NCI-H1105 treated with DMSO at 0.1 percent for 48 hours (cell line): ENCODE measurements at places on chromosomes 1 and 21.
A peak's percentile ranks its signal among the peaks of the same experiment; 100 is the strongest.

- no peak for DNase-seq
Observed at GRCh38 chr1:206816390-206817287, 44.3 kb upstream of the IL10 start.

DNA sequence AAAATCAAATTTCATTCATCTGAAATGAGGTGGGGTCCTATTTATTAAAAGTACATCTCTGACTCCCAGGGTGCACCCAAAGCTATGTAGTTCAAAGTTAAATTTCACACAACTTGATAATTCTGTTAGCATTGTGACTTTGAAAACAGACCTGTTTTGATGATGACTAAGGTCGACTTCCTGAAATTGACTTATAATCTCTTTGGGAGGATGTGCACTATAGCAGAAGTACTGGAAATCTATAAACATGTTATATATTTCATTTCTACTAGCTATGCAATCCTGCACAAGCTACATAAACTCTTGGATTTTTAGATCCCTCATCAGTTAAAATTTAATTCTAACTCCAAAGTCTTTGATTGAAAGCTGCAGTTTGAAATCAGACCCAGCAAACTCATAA is 507.6 kb downstream of the NEGR1 start:
- no peak for DNase-seq

- DNase-seq = no peak
Observed at GRCh38 chr1:108829498-108829916, 27.4 kb downstream of the AKNAD1 start.

DNA sequence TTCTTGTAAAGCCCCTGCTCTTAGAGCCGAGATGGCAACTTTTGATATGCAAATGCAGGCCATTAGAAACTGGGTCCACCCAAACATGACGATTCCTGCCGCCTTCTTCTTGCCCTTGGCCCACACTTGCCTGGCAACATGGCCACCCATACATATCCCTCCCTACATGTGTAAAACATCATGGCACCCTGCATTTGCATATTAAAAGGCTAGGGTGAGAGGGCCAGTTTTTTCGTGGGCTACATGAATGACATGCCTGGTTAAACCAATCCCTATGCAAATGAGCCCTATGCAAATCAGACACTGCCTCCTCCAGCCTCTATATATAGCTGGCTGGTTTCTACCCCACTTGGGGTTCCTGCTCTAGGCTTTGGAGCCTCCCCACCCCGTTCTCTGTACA is 18.8 kb downstream of the PLA2G2A start:
- no peak for DNase-seq

GRCh38 chr1:201112173-201112731 is at the start of gene CACNA1S:
CACNA1S (minus strand) TSS chr1:201112426; CDS start chr1:201112339, 87 bp downstream.
- no peak for DNase-seq

- no peak for DNase-seq
Observed at GRCh38 chr1:246772686-246773085, 48.5 kb downstream of the SCCPDH start.

- DNase-seq = no peak
Observed at GRCh38 chr1:54402896-54403295, 3.3 kb downstream of the SSBP3 start.

DNA sequence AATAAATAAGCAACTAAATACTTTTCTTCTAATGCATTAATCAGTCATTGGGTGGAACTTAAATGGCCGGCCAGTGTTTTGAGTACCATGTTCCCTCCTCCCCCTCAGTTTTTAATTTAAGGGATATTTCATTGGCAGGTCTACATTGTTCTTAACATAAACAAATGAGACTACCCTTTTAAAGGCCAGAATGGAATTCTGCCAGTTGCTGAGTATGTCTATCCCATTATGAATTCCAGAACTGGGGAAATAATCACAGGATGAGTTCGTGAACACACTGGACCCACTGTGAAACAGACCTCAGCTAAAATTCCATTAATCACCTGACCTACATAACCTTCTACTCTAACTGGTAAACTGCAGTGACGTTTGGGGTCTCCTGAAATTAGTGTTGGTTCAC is 305.5 kb upstream of the PKN2 start:
- DNase-seq = no peak

- no peak for DNase-seq
Observed at GRCh38 chr1:74677926-74678325, 4.3 kb upstream of the ERICH3 start.

DNA sequence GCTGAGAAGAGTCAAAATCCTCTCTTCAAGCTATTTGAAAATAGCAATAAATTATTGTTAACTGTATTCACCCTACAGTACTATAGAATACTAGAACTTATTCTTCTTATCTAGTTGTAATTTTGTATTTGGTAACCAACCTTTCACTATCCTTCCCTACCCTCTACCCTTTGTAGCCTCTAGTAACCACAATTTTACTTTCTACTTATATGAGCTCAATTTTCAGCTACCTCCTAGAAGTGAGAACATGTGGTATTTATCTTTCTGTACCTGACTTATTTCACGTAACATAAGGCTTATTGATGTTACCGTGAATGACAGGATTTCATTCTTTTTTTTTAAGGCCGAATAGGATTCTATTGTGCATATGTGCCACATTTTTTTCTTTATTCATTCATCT is 30.0 kb downstream of the ZC3H11B start:
- DNase-seq = no peak

DNA sequence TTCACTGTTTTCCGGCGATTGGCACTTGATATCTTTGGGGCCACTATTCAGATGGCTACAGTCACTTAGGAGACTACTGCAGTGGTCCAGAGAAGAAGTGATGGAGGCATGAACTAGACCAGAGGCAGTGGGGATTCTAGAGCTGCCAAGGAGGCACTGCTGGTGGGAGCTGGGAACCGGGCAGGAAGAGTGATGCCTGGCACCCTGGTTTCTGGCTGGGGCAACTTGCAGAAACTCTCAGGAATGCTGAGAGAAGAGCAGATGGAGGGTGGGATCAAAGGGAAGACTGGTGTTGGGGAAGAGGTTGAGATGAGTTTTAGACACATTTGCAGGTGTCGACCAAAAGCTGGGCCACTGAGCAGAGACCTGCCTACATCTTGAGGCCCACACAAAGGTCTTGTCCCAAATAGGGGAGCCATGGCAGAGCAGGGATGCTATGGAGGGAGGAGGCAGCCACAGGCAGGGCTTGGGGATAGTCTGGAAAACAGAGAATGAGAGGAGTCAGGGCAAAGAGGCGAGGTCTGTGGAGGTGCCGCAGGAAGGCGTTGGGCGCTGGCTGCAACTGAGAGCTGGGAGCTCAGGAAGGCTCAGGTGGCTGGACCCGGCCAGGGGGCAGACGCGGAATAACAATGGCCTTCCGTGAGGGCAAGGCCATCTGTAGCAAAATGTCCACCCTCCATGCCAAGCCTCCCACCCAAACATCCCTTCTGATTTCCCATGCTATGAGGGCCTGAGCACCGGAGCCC is 118.9 kb downstream of the TOMM20 start:
- no peak for DNase-seq

- DNase-seq = no peak
Observed at GRCh38 chr1:150182247-150182646, 32.5 kb downstream of the PLEKHO1 start.

DNA sequence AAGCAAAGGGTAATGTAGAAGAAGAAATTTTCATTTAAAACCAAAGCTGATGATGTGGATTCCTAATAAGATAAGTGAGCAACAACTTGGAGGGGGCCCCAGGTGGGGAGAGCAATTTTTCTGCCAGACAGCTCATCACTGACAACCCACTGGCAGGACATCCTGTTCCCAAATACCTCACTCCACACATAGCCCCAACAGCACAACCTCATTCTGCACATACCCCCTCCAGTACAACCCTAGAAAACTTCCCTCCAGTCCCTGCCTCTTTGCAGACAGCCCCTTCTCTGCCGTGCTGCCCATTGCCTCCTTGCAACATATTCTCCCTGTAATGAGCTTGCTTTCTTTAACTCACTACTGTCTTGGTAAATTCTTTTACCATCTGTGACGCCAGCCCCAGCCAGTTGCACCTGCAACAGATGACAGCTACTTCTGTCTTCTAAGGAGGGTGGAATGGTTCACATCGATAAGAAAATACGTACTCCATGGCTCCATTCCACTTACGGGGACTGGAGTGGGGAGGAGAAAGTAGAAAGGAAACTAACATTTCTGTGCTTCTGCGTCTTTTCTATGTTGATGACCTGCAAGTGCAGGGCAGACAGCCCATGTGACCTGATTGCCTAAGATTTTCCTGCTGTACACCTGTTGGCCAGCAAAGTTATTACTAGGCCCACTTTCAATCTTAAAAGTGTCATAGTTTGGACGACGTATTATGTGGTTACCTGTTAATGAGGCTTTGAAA is 14.7 kb downstream of the RHEX start:
- no peak for DNase-seq

- DNase-seq = no peak
Observed at GRCh38 chr1:11777658-11778322, 15.8 kb downstream of the C1orf167 start.

DNA sequence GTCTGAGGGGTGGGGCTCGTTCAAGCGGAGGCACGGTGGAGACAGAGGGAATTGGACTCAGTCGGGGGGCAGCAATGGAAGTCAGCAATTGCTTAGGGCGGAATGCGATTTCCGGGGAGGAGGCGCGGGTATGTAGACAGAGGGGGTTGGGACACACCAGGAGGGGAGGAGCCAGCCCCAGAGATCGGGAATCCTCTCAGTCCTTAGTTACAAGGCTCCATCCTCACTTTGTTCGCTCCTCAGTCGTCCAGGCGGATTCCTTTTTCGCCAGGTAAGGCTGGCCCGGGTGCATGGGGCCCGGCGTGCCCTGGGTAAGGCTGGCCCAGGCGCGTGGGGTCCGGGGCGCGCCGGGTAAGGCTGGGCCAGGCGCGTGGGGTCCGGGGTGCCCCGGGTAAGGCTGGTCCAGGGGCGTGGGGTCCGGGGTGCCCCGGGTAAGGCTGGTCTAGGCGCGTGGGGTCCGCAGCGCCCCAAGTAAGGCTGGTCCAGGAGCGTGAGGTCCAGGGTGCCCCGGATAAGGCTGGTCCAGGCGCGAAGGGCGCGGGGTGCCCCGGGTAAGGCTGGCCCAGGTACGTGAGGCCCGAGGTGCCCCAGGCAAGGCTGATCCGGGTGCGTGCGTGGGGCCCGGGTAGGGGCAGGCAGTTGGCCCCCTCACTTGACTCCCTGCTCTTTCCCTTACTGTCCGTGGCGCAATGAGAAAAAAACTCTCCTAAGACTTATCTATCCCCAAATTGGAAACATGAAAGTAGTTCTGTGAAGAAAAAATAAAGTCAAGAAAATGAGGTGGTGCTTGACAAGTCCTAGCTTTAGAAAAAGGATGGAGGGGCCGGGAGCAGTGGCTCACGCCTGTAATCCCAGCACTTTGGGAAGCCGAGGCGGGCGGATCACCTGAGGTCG is at the start of gene L1TD1:
Gene L1TD1 (plus strand): TSS at position 199 of the 894 bp plus-strand sequence. CDS start 11,780 bp downstream, outside the sequence.
- no peak for DNase-seq

GRCh38 chr1:239140968-239141367 is 245.4 kb upstream of the CHRM3 start:
- DNase-seq = no peak

- DNase-seq = no peak
Observed at GRCh38 chr1:2208309-2209239, 14.0 kb upstream of the FAAP20 start.

GRCh38 chr1:156376146-156376545 is 7.1 kb downstream of the RHBG start:
- DNase-seq = no peak

GRCh38 chr1:175072099-175072951 is 4.7 kb downstream of the TNN start:
- DNase-seq = no peak

DNA sequence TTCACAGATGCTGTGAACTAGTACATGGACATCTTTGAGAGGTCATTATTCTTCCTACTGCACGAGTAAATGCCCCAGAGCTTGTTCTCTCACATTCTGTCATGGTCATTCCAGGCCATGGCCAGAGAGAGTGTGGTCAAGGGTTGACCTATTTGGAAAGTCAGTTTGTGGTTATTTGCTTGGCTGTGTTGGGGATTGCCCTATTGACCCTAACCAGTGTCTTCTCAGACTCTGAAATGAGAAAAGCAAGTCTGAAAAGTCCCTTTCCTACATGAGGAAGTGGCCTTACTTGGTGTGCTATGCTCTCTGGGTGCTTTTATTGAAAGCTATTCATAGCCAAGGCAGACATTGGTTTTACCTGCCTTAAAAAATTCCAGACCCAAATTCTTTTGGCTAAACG is 26.6 kb downstream of the CLIC6 start:
- DNase-seq = no peak

GRCh38 chr1:37814252-37814651 is 6.2 kb upstream of the YRDC start:
- no peak for DNase-seq

DNA sequence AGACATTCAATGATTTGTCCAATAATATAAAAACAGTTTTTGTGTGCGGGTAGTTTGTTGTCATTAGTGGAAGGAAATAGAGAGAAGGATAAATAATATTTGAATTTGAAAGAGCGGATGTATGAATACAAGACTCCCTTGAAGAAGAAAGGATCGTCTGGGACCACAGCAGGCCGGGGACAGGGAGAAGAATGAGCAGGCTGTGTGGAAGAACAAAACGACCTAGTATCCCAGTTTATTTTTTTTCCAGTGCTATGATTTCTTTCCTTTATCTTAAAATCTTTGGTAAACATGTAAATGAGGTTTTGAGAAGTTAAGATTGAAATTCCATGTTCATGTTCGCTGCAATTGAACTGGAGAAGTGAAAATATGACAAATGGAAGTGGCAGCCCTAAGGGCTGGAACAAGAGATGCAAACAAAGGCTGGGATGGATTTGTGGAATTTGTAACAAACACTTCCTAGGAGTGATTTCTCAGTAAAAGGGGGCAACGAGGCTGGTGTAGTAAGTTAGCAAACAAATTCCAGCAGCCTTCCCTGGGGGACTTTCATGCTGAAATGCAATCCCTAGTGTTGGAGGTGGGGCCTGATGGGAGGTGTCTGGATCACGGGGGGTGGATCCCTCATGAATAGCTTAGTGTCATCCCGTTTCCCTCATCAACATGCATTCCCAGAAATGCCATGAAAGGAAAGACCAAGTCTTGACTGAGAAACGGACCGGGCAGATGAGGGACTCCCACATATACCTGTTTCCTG is 10.2 kb upstream of the IFI16 start:
- peak; percentile 91 for DNase-seq

DNA sequence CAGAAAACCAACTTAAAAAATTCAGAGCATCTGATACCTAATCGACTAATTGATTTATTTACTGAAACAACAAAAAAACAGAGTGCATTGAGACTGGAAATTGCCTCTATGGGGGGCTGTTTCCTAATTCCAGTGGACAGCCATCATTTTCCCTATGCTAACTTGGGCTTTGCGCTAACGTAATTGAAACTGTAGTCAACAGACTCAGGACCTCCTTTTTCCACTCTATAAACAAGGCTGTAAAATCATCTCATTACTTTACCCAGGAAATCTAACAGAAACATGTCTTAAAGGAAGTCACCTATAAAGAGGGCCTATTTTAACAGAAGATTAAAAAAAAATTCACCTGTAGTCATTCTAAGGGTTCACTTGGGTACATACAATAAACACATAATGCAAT is 2.1 kb downstream of the ERG start:
- DNase-seq = no peak

- no peak for DNase-seq
Observed at GRCh38 chr1:57423135-57423655, 665 bp downstream of the DAB1 start.

GRCh38 chr1:248787430-248787829 is 31.9 kb upstream of the LYPD8 start:
- DNase-seq = no peak
